ENCODE measurements at places on chromosomes 11 and 22.

- DNase-seq: no peak
Observed at GRCh38 chr22:34804604-34805003, 261.4 kb upstream of the ISX start.

DNA sequence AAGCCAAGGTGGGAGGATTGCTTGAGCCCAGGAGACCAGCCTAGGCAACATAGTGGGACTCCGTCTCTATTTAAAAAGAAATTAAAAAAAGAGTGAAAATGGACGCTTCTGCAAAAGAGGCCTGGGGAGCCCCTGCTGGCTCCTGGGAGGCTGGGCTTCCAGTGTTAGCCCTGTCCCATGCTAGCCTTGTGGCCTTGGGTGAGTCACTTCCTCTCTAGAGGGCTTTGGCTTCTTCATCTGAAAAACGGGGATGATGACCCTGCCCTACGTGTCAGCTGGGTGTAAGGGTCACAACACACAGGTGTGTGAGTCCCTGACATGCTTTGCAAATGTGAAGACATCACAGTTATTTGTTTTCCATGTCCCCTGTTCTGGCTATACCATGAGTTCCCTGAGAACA is 32.8 kb downstream of the FAM227A start:
- DNase-seq: no peak

- no peak for DNase-seq
Observed at GRCh38 chr22:19822301-19823117, 32.2 kb downstream of the GNB1L start.

DNA sequence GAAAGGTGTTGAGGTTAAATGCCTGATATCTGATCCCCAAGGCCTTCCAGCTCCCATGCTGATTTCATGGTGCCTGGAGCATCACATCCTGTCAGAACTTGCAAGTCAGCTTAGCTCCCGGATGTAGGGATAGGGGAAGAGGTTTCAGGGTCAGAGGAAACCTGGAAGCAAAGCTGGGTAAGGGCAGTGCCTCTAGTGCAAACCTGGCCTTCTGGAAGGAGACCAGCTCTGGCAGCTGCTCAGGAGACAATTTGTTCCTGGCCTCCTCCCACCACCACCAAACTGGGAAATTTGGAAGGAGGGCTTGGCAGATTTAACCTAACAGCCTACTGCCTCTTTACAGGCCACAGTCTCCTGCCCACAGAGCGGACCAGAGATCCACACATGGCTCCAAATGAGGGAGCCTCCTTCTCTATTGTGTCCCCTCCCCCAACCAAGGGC is 9.2 kb upstream of the TSKU start:
- no peak for DNase-seq

GRCh38 chr22:47309476-47309875 is 547.0 kb downstream of the TBC1D22A start:
- DNase-seq: no peak

DNA sequence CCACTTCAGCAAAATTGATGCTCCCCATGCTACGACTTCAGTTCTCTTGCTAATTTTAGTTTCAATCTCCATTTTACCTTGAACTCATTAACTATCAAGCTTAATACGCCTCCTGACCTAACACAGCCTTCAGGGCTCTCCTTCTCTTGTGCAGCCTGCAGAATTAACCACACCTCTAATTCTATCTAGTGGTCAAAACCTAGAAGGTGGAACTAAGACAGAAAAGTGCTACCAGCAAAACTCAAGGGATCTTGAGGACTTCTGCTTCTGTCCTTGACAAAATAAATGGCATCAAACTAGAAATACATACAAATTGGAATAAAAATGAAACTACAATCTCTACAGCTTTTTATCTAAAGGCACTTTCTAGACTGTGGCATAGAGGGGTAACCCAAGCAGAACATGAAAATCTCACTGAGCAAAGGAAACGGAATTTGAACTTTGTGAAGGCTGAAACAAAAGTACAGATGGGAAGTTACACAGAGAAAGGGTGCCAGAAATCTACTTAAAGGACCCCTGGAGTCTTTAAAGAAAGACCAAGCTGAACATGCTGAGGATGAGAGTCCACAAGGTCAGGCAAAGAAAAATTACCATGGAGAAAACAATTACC is 10.7 kb downstream of the CWF19L2 start:
- no peak for DNase-seq

- DNase-seq: no peak
Observed at GRCh38 chr11:32184723-32185376, 94.0 kb downstream of the RCN1 start.

- DNase-seq: no peak
Observed at GRCh38 chr22:31123292-31123602, 481 bp downstream of the INPP5J start.

DNA sequence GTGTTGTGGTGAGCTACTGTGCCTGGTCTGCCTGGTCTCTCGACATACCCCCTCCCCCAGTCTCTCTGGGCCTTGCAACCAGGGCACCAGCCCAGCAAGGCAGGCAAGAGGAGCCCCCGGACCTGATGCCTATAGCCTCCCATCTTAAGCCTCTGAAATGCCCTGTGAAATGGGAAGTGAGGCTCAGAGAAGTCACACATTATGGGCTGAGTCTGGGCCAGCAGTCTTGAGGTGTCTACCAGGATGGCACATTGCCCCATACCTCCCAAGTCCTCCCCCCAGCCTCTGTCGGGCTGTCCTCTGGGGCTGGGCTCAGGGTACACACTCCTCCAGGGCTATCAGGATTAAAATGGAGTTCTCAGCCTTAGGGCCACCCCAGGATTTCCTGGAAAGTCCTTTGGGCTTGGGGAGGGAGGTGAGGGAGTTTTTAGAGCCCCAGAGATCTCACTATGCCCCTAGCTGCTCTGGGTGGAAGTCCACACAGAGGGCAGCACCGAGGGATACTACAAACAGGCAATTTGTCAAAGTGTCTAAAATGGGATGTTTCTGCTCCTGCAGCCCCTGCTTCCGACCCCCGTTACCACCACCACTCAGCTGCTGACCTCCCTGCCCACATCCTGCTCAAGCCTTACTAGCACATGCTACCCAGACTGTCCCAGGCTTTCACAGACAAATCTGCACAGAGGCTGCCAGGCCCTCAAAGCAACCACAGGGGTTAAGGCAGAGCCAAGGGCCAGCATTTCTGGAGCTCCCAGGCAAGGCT is 3.1 kb upstream of the SH3BP1 start:
- no peak for DNase-seq

DNA sequence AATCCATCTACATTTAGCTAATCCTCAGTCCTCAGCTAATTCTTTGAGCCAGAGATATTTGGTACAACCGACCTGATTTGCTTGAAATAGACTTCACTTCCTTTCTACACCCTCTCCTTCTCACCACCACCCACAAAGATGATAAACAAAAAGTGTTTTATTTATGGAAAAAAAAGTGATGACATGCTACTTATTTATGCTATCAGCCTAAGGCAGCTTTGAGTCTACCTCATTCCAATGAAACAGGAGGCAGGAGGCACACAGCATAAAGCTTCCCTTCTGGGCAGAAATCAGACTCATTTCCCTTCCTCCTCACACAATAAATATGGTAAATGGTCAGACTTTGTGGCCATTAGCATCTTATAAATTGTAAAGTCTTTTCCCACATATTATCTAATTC is 325.7 kb downstream of the SOX6 start:
- no peak for DNase-seq

GRCh38 chr11:109619498-109619897 is 197.5 kb downstream of the C11orf87 start:
- DNase-seq: no peak

GRCh38 chr22:29654420-29654819 is 51.0 kb downstream of the NF2 start:
- DNase-seq: no peak

DNA sequence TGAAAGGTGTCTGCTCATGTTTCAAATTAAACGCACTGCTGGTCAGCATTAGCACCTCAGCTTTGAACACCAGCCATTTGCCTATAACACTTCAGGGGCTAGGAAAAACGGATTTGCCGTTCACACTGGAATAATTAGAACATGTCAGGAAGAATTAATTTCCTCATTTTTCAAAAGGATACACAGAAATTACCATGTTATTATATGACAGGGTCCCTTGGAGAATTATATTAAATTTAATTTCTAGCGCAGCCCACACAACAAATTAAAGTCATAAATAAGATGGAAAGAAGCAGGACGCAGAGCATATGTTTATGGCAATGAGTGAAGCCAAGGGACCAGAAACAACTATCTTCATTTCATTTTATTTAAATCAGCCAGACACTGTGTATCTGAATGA is 83.8 kb upstream of the SOX6 start:
- no peak for DNase-seq

DNA sequence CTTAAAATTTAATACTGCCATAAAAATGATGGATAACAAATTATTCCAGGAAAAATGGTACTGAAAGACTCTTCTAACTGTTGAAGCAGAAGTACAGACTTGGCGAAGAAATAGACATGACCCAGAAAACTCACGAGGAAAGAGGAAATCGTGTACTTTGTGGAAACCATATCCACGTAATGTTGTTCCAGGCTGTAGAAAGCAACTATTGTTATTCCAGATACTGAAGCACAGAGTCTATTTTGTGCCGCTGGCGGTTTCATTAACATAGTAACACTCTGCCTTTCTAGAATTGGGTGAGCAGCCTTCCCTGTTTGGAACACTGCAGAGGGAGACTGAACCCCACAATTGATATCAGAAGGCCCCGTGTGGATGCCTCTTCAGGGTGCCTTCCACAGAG is 310.6 kb downstream of the TBC1D22A start:
- no peak for DNase-seq

- no peak for DNase-seq
Observed at GRCh38 chr11:62433141-62433903, 14.5 kb downstream of the SCGB1A1 start.

DNA sequence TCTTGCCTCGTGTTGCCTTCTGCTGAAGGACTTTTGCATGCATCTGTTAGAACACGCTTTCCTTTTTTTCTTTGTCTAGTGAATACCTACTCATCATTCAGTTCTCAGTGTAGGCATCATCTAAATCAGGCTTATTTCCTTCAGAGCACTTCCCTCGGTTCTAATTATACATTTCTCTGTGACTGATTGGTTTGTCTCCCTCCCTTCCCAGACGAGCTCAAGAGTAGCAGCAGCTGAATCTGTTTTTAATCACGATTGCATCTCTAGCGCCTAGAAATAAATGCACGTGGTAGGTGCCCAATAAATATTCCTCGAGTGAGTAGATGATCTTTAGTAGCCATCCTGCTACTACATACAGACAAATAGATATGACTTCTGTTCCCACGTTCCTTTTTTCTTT is 6.3 kb downstream of the CEP164 start:
- DNase-seq: no peak

DNA sequence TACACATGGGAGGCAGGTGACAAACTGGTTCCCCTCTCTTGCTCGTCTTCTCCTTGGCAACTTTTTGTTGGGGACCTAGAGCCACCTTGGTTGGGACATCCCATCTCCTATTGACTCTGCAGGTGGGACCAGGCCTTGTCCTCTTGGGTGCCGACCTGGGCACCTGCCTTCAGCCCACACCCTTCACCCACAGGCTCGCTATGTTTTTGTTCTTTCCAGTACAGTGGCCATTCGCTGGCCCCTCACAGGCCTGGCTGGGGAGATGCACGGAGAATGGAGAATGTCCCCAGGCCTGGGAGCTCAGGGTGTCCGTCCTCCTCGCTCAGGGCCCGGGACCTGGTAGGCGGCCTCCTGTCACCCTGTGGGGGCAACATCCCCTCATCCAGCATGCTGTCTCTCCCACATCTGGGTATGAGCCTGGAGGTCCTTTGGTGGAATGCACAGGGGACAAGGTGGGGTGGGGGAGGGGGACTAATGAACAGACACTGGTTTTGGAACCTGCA is 14.9 kb upstream of the OMP start:
- no peak for DNase-seq

DNA sequence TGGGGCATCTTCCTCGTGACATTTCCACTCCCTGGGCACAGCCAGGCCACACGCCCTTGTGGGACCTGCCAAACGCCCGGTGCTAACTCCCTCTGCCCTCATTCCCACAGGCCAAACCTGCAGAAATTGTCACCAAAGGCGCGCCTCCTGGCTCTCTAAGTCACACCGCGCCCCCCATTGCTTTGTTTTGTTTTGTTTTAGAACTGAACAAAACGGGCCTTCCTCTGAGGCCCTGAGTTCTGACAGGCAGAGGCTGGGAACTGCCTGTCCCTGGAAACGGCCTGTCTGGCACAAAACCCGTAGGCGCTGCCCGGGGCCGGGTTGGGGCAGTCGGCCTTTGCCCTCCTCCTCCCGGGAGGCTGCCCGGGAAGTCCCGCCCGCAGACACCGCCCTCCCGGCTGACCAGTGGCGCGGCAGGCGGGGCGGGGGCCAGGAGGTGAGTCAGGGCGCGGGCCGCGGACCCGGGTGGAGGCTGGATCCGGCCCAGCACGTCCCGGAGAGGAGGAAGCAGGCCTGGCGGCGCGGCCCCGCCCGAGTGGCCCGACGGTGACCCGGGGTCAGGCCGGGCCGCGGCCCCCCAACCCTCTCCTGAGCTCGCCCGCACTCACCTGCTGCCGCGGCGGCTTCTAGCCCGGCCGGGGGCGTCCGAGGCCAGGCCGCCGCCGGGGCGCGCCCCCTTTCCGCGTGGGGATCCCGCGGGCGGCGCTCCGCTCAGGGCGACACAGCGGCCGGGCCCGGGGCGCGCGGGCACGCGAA is 465 bp downstream of the SUN2 start:
- peak; percentile 51 for DNase-seq

DNA sequence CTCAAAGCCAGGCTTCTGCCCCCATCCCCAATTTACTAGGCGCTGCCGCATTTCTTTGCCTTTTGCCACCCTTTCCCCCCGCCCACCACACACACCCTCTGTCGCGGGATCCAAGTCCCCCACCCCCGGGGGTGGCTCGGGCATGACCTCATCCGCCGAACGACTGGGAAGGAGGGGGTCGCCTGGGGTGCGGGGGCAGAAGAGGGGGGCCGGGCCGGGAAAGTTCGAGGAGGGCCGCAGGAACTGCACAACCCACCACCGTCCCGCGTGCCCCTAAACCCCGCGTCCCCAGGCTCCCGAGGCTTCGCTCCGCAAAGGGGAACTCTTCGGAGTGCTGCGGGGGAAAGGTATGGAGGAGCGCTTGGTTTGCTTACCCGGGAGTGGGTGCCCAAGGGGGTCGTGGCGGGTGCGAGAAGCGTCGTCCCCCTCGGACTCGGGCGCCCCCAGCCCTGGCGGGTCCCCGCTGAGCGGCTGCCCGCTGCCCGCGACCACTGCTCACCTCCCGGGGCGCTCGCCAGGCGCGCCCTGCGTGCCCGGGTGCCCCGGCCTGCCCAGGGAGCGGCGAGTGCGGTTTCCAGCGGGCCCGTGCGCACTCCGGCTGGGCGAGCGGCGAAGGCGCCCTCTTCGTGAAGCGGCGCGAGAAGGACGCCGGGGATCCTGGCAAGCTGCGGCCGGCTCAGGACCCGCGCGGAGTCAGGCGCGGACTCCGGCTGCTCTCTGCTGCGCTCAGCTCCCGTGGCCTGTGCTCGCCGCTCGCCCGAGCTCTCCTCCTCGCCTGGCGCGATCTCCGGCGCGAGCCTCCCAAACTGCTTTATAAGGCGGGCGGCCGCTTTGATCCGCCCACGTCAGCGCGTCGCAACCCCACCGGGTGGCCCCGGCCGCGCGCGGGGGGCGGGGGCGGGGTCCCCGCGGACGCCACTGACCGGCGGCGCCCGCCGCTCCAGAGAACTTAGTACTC is 4.0 kb upstream of the WNT11 start:
- DNase-seq: peak; percentile 9

GRCh38 chr11:27972522-27973170 is 135.3 kb downstream of the KIF18A start:
- no peak for DNase-seq

- no peak for DNase-seq
Observed at GRCh38 chr11:117228091-117228490, 3.8 kb downstream of the PCSK7 start.

GRCh38 chr22:40855979-40856512 is 393 bp downstream of the ST13 start:
- DNase-seq: peak; percentile 17

GRCh38 chr22:21762712-21763581 is 27.4 kb upstream of the YPEL1 start:
- peak; percentile 54 for DNase-seq

All from CD4-positive, alpha-beta T cell treated with Interleukin-2 at 100 ng/mL for 4 hours (primary cell).